Fibroblast of pulmonary artery (primary cell): ENCODE measurements at places on chromosomes 2 and 18.

DNA sequence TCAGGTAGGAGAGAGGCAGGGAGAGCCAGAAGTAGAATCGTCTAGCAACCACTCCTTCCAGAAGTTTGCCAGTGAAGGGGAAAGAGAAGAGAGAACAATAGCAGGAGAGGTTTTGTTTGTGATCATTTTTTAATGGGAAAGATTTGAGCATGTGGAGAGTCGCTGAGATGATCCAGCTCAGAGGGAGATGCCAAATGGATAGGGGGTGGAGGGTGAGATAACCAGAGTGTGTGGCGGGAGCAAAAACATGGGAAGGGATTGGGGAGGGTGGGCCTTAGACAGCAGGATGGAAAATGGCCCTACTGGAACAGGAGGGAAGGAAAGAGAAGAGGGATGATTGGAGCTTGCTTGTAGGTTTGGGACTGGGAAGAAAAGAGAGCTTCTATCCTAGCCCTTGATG lies 269.8 kb downstream of the GLI2 start:
- no peak for DNase-seq

DNA sequence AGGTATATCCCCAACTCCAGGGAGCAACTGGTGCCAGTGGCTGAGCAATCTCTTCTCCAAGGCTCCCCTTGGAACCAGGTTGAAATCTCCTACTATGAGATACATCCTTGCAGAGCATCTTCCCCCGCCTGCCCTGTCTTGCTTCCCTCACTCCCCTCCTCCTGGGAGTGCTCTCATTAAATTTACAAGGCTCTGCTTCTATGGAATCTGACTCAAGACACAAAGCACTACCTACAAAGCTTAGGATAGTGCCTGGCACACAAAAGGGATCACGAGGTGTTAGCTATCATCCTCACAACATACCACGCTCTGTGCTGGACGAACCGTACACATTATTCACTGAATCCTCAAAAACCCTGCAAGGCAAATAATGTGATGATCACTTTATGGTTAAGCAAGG lies 121.6 kb downstream of the GALNT14 start:
- DNase-seq, result no peak

GRCh38 chr18:37533647-37534584 lies 31.7 kb downstream of the CELF4 start:
- DNase-seq, result no peak

DNA sequence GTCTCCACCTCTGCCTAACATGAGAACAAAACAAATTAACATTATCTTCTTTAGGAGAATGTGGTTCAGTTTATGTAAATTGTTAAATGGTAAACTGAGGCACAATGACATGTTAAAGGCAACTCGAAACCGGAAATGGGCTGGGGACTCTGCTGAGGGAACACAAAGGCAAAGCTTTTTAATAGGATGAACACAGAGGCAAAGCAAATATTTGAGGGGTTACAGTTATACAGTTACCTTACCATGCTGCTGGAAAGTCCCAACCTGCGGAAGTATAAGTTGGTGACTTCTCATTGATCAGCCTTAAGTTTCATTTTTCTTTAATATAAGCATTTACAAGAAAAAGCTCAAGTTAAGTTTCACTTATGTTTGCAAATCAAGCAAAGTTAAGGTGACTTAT lies 195.0 kb downstream of the DLGAP1 start:
- DNase-seq, result no peak

- DNase-seq, result peak; percentile 39
These were observed 57.6 kb downstream of the TRIB2 start for GRCh38 chr2:12774395-12774727.

GRCh38 chr2:224016963-224017362 lies 22.1 kb downstream of the SERPINE2 start:
- DNase-seq, result no peak

GRCh38 chr2:62432407-62432806 lies 73.6 kb downstream of the TMEM17 start:
- no peak for DNase-seq
